ENCODE measurements at places on chromosomes 4 and X.

GRCh38 chr4:66562276-66562806 is 892.1 kb upstream of the EPHA5 start:
- no peak for DNase-seq

- DNase-seq = peak; percentile 70
These were observed 990 bp downstream of the HNRNPD start for GRCh38 chr4:82372517-82373485.

GRCh38 chrX:10965174-10965798 is 145.8 kb upstream of the HCCS start:
- no peak for DNase-seq

DNA sequence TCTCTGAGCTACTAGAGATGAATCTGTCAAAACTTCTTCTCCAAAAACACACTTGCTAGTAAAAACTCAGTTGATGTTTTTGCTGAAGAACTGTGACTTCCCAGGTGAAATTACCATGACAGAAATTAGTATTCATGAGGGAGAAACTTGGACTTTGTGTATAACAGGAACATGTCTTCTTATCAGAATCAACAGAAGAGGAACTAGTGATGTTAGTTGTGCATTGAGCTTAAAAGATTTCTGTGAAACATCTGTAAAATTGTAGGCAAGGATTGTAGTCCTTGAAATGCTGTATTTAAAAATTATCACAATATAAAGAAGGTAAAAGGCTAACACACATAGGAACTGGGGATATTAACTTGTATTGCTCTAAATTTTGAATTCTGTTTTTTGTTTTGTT is 11.3 kb downstream of the FAM241A start:
- DNase-seq = no peak

DNA sequence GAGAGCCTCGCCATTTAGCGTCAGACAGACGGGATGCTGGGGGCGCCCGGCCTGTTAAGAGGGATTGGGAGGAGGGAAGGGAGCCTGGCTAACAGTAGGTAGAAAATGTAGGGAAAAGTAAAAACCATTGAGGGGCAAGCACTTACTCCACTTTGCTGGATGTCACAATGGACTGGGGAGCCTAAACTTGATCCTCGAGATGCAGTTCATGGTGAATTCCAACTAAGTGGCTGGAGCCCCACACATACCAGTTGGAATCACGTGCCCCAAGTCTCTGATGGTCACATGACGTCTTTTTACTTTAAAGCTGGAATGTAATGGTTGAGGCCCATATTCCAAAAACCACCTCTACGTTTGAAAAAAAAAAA is 1.5 kb downstream of the PLS3 start:
- DNase-seq = no peak

- no peak for DNase-seq
These were observed 30.4 kb downstream of the CLDN34 start for GRCh38 chrX:9997524-9997923.

- no peak for DNase-seq
These were observed 9.0 kb downstream of the HAND2 start for GRCh38 chr4:173520921-173521466.

DNA sequence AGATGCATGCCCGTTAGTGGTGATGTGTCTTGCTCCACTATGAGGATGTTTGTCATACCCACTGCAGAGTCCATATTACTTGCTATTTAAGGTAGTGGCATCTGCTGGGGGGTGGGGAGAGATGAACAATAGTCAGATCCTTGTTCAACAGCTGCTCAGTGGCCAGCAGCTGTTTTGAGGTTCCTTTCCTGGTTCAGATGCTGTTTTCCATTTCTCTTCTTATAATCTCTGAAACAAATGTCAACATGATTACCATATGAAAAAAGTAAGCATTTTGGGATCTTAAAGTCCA is 1567.9 kb upstream of the TENM3 start:
- no peak for DNase-seq

DNA sequence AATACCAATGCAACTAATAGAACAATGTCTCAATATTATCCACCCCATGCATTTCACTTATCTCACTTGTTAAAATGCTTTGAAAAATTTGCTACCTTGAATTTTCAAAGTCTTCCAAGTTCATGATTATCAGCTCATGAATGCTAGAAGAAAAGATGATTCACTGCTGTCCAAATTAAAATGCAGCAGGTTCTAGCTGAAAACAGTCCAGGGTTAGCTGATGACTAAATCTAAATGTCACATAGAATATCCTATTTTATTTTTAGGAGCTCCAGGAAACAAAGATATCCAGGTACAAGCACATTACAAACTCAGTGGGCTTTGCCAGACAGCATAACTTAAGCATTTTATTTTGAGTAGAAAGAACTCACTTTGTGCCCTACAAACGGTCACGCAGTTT is 38.0 kb upstream of the SPARCL1 start:
- no peak for DNase-seq

DNA sequence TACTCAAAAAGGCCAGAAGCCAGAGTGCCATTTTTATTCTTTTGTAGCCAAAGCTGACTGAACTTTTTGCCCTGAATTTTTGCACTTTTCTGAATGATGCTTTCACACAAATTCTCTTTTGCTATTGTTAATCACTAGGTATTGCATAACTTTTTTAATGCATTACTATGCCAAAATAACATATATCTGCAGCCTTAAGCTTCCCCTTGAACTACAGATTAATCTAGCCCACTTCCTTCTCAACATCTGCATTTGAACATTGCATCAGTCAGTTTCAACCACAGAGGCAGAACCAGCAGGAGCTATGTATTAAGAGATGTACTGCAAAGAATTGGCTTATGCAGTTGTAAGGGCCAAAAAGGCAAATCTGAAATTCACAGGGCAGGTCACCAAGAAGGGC is 197.6 kb upstream of the GYPA start:
- no peak for DNase-seq

GRCh38 chr4:90220459-90220858 is 93.3 kb downstream of the CCSER1 start:
- no peak for DNase-seq

GRCh38 chr4:152825336-152825735 is 45.6 kb downstream of the ARFIP1 start:
- DNase-seq = no peak

- DNase-seq = no peak
These were observed 221.0 kb upstream of the BCOR start for GRCh38 chrX:40318801-40319200.

- no peak for DNase-seq
These were observed 20.8 kb downstream of the EIF4E start for GRCh38 chr4:98908182-98908581.

Measured in glutamatergic neuron (in vitro differentiated cells).